ENCODE measurements at places on chromosomes 16 and 17.

DNA sequence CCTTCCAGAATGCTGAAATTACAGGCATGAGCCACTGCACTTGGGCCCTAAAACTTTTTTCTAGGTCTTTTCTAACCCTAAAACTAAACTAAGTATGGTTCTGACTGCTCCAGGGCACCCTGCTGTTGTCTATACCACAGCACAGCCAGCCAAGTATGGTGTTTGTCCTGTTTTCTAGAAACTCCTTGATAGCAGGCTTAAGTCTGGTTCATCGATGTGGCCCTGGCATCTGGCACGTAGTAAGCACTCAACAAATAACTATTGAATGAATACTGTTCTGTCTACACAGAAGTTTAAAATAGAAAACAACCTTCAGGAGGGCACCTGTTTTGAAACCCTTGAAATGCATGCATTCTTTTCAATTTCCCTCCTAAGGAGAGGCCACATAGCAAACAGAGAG is 44.5 kb upstream of the AKAP1 start:
- no peak for DNase-seq

DNA sequence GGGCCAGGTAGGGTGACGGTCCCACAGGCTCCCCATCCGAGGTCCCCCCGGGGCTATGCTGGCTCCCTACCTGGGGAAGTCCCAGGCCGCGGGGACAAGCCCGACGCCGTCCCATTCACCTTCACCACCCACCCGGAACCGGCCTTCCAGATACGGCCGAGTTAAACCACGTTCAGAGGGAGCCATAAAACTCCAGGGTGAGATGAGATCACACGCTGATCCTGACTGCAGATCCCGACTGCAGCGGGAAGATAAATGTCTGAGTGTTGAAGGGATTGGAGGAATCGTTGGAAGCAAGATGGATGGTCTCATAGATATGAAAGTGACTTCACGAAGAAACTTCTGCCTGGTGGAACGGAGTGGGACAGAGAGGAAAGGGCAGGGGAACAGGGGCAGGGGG is 13.6 kb upstream of the C1QTNF8 start:
- no peak for DNase-seq

DNA sequence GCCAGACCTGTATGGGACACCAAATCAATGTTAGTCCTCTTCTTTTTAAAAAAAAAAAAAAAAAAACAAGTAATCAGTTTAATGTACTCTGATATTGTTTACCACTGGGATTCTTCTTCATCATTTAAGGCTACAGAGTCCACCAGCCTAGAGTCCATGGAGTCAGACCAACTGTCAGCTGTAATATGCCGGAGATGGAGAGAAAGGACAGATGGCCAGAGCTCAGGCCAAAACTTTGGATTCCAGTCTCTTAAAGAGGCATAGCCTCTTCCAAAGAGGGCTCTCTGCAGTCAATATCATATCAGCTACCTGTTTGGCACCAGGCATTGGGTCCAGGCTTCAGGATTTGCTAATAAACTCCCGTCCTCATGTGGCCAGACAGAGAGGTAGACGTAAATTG is 469.6 kb upstream of the HSBP1 start:
- no peak for DNase-seq

DNA sequence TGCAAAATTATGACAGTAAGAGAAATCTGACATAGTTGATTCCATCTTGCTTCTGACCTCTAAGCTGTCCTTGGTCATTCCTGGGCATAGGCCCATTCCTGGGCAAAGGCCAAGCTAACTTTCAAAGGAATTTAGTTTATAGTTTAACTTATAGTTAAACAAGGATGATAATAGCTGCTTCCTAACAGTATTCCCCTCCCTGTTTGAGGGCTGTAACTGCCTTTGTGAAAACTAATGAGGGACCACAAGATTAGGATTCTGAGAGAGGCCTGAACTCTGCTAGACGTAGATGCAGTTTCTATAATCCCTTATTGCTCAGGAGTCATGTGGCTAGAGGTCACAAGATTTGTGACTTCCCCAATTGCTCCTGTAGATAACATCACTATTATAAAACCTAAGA is 80.2 kb upstream of the ASIC2 start:
- no peak for DNase-seq

DNA sequence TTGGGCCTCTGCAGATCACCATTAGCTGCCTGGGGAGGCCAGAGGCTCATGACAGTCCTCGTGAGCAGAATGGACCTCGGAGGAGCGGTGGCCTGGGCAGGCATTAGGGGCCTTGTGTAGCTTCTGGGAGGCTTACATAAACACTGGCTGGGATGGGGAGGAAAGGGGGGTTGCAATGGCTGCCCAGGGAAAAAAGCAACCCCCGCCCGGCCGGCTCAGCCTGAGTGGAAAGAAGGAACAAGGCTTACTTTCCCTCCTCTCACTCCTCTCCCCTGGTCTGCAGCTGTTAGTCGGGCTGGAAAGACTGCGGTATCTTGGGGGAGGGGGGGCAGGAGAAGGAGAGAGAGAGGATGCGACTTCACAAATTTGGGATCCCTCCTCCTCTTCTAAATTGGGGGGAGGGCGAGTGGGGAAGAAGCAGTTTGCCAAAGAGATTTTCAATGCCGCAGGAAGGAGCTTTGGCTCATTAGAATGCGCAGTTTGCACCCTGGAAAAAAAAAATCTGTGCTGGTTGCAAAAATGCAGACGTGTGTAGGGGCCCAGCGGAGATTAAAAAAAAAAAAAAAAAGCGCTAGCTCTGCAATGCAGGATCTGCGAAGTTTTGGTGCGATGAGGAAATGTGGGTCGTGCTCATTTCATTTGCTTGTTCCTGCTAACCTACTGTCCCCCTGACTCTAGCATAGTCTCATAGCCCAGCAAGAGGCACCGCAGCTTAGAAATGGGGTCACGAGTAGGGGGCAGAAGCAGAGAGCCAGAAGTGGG is 6.6 kb upstream of the NR1D1 start:
- DNase-seq, result no peak

- no peak for DNase-seq
Measured at GRCh38 chr17:34913001-34913400, 48.3 kb downstream of the CCT6B start.

GRCh38 chr17:58156839-58157803 is 8.9 kb downstream of the OR4D1 start:
- DNase-seq, result peak; percentile 28

- no peak for DNase-seq
Measured at GRCh38 chr17:73747221-73748002, 103.2 kb upstream of the SDK2 start.

- no peak for DNase-seq
Measured at GRCh38 chr17:66540131-66540781, 237.8 kb downstream of the PRKCA start.

GRCh38 chr17:81651692-81652091 is 4.7 kb downstream of the PDE6G start:
- DNase-seq, result no peak

- no peak for DNase-seq
Measured at GRCh38 chr16:3640207-3640606, 14.3 kb upstream of the DNASE1 start.

DNA sequence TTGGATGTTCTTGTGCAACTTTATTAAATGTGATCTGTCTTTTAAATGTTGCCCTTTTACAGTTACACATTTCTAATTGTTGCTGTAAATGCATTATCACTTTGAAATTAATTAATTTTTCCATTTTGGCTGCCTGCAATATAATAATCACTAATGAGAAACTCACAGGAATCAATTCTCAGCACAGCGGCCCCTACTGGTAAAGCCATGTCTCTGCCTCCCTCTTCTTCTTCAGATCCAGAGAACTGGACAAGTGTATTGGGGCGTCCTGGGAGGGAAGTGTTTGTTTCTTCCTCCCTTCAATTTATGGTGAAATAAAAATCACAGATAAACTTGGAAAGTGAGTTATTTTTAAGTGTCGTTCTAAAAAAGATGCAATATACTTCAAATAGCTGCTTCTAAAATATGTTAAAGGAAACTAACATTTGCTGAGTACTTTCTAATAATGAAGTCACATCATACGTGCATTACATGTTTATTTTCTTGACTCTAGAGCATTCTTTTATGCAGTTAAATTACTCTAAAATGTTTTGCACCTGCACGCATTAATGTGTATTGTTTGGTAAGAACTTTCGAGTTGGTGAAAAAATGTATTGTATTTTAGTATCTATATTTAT is 338.0 kb downstream of the WWOX start:
- peak; percentile 9 for DNase-seq

DNA sequence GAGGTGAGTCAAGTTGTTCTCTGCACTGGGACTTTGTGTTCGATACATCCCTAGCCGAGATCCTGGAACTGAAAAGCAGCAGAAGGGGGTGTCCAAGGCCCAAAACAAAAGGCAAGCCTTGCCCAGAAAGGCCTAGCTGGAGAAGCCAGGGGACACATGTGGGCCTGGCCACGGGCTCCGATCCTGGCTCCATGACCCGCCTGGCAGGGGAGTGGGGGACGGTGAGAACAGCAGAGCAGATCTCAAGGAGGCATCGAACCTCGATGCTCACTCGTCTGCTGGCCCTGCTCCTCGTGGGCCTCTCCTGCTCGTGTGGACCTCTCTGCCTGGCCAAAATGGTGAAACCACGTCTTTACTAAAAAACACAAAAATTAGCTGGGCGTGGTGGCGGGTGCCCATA is 8.9 kb downstream of the CCNF start:
- no peak for DNase-seq

GRCh38 chr17:75504347-75505151 is 10.8 kb downstream of the CASKIN2 start:
- peak; percentile 11 for DNase-seq

- DNase-seq, result no peak
Measured at GRCh38 chr17:46958041-46958591, 20.9 kb downstream of the RPRML start.

DNA sequence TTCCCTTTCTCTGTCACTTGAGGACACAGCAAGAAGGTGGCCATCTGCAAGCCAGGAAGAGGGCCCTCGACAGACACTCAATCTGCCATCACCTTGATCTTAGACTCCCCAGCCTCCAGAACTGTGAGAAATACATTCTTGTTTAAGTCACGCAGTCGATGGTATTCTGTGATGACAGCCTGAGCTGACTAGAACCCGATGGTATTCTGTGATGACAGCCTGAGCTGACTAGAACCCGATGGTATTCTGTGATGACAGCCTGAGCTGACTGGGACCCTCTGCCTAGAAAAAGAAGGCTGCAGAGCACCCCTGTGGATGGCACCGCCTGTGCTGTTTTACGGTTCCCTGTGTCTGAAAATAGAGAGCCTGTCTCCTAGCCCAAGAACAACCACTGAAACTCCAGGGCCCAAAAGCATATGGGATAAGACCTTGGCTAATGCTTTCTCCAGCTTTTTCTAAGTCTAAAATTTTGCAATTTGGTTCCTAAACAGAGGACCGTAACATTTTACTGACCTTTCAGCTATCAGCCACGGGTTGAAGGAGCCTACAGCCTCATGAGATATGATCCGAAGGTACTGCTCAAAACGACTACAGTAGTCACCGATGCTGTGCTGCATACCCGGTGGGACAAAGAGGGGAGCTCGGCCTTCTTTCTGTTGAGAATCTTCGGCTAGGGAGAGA is 33.1 kb upstream of the PITPNM3 start:
- no peak for DNase-seq

- DNase-seq, result no peak
Measured at GRCh38 chr17:31533546-31534155, 142.2 kb downstream of the RAB11FIP4 start.

DNA sequence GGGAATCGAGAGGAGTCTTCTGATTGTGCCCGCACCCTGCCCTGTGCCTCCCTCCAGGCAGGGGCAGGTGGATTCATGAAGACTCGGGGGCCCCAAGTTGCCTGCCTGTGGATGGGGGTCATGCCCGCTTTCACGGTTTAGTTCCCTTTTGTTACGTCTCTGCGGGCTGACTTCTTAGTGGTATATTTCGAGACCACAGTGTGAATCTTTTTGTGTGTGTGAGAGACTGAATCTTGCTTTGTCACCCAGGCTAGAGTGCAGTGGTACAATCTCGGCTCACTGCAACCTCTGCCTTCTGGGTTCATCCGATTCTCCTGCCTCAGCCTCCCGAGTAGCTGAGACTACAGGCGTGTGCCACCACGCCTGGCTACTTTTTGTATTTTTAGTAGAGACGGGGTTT is 18.1 kb upstream of the RNF213 start:
- no peak for DNase-seq

- no peak for DNase-seq
Measured at GRCh38 chr17:65371702-65372101, 189.7 kb downstream of the AXIN2 start.

GRCh38 chr17:50832267-50832863 is 3.0 kb upstream of the WFIKKN2 start:
- DNase-seq, result no peak

DNA sequence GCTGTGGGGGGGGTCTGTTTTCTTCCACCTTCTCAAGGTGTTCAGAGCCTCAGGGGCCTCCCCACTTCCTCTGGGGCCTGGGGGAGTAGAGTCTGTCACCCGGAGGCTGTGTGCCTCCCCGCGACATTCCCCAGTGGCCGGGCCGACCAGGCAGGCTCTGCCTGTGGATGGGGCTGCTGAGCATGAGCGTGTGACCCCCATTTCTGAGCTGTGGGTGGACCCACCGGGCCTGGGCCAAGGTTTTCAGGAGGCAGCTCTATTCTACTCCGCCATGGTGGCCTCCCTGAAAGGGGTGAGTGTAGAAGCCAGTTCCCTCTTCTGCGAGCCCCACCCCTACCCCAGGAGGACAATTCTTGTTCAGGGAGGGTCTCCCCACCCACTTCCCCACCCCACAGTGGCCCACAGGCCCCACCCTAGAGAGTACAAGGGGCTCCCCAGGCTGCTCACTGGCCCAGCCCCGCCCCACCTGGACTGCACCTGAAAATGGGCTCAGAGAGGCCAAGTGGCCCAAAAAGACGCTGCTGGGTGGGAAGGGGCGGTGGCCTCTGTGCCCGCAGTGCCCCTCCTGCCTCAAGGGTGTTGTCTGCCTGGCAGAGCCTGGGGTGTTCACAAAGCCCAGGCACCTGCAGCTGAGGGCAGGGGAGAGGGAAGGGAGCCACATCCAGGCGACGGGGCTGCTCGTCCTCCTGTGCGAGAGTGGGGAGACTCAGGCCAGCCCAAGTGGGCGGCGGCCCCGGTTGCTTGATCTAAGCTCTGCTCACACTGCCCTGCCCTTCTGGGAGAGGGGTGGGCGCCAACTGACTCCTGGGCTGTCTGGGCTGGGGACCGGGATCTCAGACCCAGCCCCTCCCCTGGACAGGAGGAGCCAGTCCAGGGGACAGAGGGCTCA is 1.3 kb downstream of the MSLN start:
- DNase-seq, result no peak

DNA sequence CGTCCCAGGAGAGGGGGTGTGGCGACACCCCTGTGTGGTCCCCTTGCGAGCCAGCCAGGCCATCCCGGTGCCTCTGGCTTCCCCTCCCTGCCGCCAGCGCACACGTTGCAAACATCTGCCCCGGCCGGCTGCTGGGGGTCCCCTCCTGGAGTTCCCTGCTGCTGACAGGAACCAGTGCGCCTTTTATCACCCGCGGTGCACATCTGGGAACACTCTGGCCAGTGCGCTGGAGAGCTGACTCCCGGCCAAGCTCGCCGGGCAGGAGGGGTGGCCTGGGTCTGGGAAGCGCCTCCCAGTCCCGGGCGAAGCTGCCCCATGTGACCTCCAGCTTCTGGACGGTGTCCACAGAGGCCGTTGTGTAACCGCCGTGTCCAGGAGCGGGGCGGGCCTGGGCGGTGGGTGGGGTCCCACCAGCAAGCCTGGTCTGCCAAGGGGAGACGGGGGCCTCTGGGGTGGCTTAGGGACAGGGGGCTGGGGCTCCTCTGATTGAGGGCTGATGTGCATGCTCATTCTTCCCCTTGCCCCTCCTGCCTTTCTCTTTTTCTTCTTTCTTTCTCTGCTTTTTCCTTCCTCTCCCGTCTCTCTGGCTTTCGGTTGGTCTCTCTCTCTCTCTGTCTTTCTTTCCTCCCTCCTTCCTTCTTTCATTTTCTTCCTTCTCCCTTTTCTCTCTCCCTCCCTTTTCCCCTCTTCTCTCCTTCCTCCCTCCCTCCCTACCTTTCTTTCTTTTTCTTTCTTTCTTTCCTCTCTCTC is 25.2 kb upstream of the CIBAR2 start:
- DNase-seq, result no peak

All from stimulated activated CD8-positive, alpha-beta memory T cell treated with anti-CD3 and anti-CD28 coated beads, Interleukin-2, amount 100 ng/mL, for 1 hour (primary cell).